ENCODE measurements at places on chromosomes 2 and 18.

DNA sequence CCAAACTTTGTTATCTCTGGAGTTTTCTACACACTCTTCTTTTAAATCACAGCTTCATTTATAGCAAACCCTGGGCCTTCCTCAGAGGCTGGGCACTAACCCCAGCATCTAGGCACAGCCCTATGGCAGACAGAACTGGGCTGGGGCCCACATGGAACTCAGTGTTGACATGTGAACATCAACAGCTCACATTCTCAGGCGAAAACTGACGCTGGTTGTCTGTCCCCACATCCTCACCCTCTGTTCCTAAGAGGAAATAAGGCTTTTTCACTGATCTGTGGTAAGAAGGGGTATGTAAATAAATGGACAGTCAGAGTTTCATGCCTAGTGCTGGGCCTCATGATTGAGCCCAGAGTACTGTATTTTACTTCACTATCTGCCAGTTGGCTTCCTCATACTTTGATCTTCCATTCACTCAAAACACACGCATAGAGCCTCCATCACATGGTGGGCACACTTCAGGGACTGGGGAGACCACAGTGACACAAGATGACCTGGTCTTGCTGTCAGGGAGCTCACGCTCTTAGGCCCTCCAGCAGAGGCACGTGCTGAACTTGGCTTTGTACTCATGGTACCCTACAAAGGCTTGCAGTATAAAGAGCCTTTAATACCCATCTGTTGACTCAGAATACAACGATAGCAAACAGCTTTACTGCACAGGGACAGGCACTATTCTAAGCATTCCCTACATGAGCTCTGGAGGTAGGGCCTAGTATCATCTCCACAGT is 43.0 kb downstream of the EFEMP1 start:
- no peak for DNase-seq

DNA sequence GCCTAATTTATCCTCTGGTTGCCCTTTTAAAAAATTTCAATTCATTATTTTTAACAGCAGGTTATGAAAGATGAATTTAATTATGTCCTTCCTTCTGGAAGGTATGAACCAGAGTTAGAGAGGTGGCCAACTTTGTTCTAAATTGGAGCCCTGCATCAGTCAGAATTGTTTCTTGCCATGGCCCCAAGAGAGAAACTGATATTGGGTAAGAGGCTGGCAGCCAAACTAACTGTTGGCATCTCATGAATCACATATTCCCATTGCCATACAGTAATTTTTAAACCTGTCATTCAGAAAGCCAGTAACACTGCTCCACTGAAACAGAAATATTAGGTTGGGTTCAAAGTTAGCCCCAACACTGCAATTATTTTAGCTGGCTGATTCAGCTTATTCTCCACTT is 67.4 kb downstream of the SMAD2 start:
- DNase-seq, result no peak

DNA sequence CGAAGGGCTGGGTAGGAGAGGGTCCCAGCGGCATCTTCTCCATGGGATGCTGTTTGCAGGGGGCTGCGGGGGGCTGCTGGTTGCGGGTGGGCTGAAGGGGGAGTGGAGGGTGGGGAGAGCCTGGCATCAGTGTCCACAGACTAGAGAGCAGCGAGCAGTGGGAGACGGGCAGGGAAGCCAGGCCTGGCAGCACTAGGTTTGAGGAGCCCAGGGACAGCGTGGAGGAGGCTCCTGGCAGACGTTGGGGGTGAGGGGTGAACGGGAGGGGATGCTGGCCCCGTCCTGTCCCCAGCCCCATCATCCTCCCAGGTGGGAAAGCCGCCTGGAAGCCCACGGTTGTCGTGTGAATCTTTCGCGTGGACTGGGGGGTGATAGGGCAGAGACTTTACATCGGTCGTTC is 48.2 kb upstream of the TFCP2L1 start:
- no peak for DNase-seq

DNA sequence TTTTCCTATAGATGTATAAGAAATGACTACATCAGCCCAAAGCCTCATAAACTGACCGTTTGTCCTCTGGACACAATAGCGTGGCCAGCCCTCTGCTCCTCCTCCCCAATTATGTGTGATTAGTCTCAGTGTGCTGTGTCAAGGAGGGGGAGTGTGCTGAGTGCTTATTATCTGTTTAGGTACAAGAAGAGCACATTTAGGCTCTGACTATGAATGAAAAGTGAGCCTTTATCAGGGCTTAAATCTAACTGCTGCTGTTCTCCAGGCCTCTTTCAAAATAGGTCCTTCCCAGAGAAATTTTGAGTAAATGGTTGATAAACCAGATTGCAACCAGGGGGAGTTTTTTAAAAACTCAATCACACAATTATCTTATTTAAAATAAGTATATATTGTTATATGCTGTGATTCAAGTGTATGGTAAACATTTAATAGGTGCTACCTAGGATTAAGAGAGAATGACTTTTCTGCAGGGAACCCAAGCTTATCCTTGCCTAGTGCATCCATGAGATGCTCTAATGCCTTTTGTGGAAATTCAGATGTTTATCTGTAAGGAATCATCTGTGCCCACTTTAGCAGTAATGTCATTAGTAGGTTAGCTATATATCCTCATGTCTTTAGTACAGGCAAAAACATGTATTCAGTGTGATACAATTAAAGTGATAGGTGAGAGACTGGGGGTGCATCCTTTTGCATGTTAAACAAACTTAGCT is 168.7 kb upstream of the SIX3 start:
- no peak for DNase-seq

GRCh38 chr2:181420259-181421130 is 36.7 kb upstream of the ITGA4 start:
- DNase-seq, result no peak

DNA sequence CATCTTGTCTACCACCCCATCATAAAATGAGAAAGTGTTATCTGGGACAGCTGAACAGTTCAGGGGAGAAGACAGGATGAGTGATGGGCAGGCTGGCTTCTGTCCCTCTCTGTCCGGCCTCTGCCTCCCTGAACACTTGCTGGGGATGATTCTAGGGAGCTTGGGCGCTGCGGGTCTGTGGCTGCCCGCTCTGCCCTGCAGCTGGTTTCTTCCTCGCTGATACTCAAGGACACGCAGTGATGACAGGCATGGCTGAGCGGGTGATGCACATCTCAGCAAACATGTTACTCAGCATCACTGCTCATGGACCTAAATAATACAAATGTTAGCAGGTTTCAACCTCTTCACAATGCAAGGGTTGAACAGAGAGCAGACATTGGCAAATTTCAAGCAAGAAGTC is 161.1 kb downstream of the TMEM18 start:
- DNase-seq, result no peak

- DNase-seq, result no peak
These were observed 1048.8 kb downstream of the DPP10 start for GRCh38 chr2:115491186-115491793.

DNA sequence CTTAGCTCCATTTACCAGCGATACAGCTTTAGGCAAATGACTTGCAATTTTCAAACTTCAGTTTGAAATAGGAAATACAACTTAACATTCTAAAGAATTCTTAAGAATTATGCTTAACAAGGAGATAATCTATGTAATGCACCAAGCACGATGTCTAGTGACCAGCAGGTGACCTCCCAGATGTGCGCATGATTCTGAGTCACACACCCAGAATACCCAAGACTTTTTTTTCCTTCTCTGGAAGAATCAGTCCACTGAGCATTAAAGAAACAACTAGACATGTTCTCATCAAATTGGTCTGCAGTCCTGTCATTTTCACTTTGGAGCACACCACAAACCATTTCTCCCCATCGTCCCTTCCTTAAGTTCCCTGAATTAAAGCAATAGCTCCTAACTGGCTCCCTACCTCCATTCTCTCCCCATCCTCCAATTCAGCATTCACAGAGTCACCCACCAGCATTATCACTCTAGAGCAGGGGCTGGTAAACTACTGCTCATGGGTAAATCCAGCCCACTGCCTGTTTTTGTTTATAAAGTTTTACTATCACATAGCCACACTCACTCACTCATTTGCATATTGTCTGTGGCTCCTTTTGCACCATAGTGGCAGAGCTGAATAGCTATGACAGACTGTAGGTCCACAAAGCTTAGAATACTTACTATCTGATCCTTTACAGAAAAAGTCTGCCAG is 13.2 kb downstream of the EVA1A start:
- DNase-seq, result peak; percentile 41

DNA sequence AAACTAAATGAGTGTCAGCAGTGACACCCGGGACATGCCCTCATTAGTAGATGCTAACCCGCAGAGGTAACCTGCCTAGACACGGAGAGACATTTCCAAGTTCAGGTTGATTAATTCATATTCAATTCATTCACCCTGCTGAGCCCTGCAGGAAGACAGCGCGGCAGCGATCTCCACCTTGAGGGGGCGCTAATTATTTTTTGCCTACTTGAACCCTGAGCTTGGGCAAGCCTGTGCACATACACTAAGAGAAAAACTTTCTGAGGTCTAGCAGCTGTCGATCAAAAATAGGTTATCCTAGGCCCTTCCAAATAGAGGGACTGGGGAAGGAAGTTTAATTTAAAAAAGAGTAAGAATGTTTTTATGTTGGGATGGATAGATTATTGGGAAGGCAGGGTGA is 1.3 kb upstream of the LYPD6 start:
- no peak for DNase-seq

- no peak for DNase-seq
These were observed 23.9 kb downstream of the PTPRM start for GRCh38 chr18:7590826-7591560.

GRCh38 chr2:14804902-14805301 is 172.4 kb downstream of the LRATD1 start:
- DNase-seq, result no peak

DNA sequence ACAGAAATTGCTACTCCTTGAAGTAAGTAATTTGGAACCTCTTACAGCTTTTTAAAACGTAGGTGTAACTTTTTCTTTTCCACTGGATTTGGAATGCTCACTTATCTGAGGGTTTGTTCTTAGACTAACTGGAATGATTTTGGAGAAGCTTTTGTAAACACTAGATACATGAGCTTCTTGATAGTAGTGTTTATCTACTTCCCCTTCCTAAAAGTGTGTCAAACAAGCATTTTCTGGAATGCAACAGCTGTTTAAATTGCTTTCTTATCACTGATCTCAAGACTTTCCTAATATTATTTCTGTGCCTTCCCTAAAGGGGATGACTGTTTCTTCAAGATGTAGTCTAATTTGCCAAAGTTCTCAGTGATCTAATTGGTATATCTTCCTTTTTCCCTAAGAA is 282.6 kb downstream of the CCDC178 start:
- DNase-seq, result no peak

GRCh38 chr2:119119999-119120756 is 38.4 kb downstream of the C1QL2 start:
- DNase-seq, result no peak

DNA sequence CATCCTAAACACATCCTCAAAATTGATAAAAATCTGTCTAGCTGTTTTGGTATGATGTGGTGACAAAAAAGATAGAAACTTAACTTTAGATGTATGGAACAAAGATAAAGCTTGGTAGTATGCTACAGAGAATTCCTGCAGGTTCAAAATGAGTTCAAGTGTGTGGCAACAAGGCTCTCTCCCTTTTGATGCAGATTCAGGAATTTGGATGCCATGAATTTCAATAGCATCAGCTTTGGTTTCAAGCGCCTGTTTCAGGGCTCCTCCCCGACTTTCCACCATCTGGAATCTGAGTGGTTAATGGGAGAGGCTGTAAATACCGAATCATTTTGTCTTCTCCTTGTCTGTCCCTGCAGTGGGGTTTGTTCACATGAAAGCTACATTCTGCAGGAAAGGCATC is 180.6 kb downstream of the MTX2 start:
- no peak for DNase-seq

- DNase-seq, result no peak
These were observed 5.4 kb downstream of the CD302 start for GRCh38 chr2:159792599-159792998.

DNA sequence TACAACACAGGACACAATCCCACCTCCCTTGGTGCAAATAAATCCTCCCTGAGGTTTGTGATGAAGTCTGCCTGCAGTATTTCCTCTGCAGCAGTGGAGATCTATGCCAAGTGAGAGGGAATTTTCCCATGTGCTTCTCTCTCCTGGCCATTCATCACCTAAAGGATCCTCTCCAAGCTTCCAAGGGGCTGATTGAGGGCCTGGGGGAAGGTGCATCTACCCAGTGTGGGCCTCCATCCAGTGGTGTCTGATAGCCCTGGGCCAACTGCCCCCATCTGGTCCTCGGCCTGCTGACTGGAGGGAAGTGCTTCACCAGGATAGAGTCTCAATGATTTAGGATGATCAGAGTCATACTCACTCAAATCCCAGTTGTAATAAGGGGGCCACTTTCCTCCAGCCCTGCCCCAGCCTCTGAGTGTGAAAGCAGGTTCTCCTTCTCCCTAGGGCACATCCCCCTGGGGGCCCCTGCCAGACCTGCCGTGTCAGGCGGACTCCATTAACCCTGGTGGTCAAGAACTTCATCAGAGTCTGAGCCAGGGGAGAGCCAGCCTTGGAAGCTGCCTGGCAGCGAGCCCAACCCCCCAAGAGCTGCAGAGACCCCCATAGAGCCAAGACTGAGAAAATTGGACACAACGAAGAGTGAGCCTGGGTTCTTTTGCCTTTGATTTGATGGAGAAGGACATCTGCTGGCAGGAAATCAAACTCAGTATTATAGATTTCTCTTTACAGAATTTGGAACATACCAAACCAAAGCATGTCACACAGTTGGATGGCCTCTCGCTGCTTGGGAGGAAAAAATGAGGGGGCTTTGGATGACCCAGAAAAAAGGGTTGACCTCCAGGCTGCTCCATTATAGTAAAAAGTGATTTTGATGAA is 509.6 kb downstream of the CMPK2 start:
- DNase-seq, result no peak

DNA sequence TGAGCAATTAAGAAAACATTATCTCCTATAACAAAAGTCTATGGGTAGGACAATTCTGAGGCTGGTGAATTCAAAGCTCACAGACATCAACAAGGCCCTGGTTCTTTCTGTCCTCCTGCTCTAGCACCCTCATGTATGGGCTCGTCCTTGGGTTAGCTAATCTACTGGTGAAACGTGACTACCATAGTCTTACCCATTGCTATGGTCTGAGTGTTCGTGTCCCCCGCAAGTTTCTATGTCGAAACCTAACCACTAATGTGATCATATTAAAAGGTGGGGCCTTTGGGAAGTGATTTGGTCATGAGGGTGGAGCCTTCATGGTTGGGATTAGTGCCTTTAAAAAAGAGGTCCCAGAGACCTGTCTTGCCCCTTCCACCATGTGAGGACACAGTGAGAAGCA is 564.7 kb downstream of the TNS1 start:
- no peak for DNase-seq

DNA sequence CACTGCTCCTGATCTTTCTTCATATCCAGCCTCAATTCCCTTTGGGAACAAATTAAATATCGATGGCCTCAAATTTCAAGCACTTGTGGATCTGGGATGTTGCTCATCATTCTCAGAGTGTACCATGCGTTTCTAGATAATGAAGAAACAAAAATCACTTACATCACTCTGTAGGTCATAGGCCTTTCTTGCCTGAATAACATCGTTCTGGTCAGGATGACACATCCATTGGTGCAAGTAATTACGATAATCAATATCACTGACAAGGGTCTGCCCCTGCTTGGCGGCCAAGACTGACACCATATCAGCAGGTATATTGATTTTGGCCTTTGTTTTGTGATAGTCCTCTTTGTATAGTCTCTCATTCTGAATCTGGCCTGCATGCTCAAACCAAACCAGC is 157.3 kb downstream of the RIF1 start:
- no peak for DNase-seq

GRCh38 chr2:69945941-69946340 is 15.5 kb downstream of the ASPRV1 start:
- no peak for DNase-seq

- DNase-seq, result no peak
These were observed 1566.9 kb upstream of the PIK3C3 start for GRCh38 chr18:40388121-40388520.

- DNase-seq, result no peak
These were observed 9.4 kb downstream of the FBLN7 start for GRCh38 chr2:112147382-112148168.
